ENCODE measurements at places on chromosomes 5 and 9.

DNA sequence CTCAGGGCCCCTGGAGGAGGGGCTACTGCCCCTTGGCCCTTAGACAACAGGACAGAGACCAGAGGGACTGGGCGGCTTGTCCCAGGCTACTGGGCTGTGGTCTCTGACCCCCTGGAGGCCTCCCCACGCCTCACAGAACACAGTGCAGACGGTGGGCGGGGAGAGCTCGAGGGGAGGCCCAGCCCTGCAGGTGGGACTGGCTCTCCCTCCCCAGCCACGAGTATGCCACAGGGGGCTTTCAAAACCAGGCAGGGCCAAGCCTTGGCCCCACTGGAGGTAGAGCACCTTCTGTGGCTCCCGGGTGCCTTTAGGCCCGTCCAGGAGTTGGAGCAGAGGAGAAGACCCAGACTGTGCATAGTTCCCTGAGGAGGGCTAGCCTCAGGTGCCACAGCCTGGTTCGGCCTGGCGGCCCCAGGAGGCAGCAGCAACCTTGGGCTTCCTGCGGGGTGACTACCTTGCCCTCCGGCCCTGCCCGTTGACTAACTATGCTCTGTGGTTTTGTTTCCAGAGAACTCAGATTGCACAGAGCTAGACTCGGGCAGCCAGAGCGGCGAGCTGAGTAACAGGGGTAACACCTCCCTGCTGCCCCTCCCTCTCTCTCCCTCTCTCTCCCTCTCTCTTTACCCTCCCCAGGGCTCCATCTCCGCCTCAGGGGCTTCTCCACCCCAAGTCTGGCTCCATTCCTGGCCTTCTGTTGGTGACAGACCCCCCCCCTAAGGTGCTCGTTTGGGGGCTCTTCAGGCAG is 15.5 kb downstream of the CARD19 start:
- no peak for DNase-seq

DNA sequence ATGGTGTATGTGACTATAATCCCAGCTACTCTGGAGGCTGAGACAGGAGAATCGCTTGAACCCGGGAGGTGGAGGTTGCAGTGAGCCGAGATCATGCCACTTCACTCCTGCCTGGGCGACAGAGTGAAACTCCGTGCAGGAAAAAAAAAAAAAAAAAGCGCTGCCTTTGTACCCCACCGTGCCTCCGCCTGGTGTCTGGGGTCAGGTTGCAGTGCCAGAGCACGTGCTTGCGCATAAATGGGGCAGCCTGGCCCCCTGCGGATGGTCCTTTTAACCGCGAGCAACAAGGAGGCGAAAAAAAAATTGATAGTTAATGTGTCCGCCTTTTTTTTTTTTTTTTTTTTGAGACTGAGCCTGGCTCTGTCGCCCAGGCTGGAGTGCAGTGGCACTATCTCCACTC is 6.3 kb upstream of the CCNB1 start:
- DNase-seq = no peak

GRCh38 chr9:23554686-23555085 is 271.4 kb downstream of the ELAVL2 start:
- DNase-seq = no peak

DNA sequence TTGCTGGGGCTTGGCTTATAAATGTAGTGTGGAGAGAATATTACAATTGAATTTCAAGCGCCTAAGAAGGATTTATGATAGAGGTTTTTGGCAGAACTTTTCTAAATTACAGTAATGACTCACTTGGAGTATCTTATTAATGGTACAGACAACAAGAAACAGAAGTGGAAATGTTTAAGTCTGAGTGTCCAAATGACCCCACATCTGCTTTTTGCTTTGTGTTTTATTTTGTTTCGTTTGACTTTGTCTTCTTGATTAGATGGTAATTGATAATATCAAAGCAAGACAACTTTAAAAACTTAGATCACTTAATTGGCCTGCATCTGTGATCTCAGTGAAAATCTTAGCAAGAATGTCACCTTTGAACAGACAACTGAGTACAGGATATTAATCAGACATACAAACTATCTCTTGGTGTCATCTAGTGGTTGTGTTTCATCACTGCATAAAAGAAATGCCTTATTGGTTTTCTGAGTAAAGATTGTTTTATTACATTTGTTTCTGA is 577.4 kb downstream of the ISL1 start:
- DNase-seq = no peak

GRCh38 chr9:111151537-111151936 is 113.3 kb upstream of the LPAR1 start:
- DNase-seq = no peak

GRCh38 chr9:128702949-128703615 is 779 bp downstream of the PKN3 start:
- DNase-seq = peak; percentile 62

- no peak for DNase-seq
Observed at GRCh38 chr9:1048231-1048619, 1.9 kb upstream of the DMRT2 start.

GRCh38 chr5:109951758-109952157 is 262.0 kb downstream of the MAN2A1 start:
- DNase-seq = no peak

DNA sequence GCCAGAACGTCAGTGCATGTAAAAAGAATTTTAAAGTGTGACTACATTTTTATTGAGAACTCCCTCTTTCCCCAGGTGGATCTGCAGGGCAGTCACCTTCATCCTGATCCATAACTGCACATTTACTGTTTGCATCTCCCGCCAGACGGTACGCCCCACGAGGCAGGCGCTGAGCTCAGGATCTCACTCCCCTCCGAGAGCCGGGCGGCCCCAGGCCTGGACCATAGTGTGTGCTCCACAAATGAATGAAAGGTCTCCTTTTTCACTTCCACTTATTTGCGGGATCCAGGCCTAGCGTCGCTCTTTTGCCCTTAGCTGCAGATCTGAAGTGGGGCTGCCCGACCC is 378 bp downstream of the DROSHA start:
- no peak for DNase-seq

DNA sequence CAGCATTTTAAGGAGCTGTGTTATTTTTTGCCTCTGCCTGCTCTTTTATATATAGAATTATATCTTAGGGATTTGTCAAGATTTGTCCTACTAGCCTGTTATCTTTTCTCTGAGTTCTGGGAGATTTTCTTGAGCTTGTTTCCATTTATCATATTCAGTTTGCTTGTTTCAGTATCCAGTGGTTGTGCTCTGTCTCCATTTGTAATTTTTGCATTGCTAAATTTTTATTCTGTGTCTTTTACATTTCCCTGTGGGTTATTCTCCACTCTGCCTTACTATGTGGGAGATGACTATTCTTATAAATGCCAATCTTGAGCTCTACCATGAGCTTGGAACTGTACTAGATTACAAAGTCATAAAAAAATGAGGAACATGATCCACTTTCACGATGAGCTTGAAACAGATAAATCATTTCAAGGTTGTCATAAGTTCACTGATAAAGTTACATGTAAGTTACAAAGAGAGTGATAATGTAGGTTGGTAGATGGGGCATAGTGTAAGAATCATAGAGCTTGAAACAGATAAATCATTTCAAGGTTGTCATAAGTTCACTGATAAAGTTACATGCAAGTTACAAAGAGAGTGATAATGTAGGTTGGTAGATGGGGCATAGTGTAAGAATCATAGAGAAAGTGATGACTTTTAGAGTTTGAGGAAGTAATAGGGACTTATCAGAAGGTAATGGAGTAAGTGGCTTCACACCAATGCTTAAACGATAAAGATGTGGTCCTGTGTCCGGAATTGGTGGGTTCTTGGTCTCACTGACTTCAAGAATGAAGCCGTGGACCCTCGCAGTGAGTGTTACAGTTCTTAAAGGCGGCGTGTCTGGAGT is 287.3 kb downstream of the ADGRV1 start:
- no peak for DNase-seq

- no peak for DNase-seq
Observed at GRCh38 chr9:69697475-69697874, 25.3 kb upstream of the APBA1 start.

DNA sequence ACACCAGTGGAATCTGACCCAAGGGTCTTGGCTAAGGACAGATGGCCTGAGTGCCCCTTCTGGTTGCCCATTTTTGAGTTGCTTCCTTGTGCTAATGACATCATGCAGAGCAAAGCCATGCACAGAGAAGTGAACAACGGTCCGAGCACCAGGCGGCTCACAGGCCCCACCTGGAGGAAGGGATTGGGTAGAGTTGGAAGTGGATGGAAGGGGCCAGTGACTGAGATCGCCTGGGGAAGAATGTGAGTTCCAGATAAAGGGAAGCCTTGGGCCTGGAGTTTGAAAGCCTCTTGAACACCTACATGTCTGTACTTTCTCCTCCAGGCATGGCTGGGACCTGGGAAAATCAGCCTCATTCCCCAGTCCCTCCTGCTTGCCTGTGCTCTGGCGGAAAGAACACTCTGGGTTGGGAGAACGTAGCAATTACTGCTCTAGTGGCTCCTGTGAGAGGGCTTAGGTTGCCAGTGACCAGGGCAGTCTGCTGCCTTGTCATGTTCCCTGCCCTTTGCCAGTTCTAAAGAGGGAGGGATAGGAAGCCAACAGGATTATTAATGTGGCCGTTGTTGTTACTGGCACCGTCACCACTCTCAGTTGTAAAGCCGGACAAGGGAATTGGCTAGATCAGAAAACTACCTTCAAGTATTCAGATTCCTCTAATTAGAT is 62.5 kb upstream of the PTPN3 start:
- DNase-seq = no peak

DNA sequence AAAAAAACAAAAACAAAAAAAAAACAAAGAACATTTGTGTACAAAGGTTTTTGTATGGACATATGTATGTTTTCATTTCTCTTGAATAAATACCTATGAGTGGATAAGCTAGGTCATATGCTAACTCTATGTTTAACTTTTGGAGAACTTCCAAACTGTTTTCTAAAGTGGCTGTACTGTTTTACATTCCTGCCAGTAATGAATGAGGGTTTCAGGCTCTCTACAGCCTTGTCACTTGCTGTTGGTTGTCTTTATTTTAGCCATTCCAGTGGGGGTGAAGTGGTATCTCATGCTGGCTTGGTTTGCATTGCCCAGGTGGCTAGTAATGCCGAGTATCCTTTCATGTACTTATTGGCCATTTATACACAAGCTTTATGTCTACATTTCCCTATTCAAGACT is 9.1 kb upstream of the TRIO start:
- no peak for DNase-seq

GRCh38 chr5:109803854-109804253 is 114.1 kb downstream of the MAN2A1 start:
- no peak for DNase-seq

DNA sequence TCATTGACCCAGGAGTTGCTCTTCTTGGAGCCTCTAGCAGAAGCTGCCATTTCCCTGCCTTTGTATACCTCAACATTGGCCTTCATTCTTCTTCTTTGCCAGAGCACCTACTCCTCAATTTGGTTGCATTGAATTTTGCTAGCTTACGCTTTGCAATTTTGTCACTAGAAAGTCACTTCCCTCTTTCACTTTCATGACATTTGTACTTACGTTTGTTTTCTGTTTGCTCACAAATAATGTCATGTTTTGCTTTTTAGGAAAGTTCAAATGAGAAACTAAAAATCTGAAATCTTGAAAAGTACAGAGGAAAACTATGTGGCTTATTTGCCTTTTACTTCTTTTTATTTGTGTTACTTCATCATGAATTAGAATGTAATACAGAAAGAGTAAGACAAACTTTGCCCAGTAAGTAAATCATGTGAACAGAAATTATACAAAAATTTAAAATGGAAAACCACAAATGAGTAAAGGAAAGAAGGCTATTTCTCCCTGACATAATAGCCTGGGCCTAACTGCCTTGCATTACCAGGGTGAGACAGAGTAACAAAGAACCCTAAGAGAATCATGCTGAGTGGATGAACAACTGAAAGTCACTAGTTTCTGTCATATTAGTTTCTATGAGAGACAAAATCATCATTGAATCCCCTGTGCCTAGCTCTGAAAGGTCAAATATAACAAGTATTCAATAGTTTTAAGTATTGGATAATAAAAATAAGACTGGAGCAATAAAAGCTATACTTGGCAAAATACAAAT is 7.4 kb upstream of the IFNA1 start:
- DNase-seq = no peak

- no peak for DNase-seq
Observed at GRCh38 chr9:88379352-88379751, 8.9 kb upstream of the SPIN1 start.

DNA sequence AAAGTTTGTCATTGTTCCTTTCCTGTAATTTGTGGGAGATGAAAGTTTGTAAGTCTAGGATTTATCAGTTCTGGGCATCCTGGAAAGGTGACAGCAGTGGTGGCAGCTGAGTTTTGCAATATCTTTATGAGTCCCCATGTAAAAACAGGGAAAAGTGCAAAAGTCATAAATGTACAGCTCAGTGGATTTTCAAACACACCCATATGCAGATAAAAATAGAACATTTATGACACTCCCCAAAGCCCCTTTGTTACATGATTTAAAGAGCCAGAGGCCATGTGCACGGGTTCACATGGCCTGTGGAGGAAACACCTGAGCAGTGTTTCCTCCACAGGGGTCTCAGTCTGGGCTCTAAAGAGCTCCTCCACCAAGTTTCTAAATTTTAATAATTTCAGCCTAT is 6.3 kb downstream of the TMEM38B start:
- DNase-seq = no peak

DNA sequence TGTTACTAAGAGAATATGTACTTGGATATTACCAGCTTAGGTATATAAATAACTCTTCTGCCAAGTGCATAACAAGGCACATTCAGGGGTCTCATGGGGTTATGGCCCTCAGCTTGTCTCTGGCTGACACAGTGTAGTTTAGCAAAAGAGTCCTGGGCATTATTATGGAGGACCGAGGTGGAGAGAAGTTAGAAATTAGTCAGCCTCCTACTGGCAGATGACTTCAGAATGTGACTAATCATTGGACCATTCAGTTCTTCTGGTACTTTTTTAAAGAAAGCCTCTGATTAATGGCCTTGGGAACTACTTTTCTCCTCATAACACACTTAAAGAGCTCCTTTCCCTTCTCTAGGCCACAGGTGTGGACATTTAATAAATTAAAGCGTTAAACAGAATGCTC is 178.9 kb downstream of the SH3GL2 start:
- no peak for DNase-seq

- DNase-seq = no peak
Observed at GRCh38 chr5:57113481-57113880, 60.4 kb upstream of the GPBP1 start.

All from activated T-cell treated with anti-CD3 and anti-CD28 coated beads, Interleukin-2, amount 50 U/mL, for 24 hours (primary cell).